Stimulated activated CD4-positive, alpha-beta T cell treated with anti-CD3 and anti-CD28 coated beads, Interleukin-1b, Interleukin-23, amount 100 ng/mL, for 4 hours (primary cell): ENCODE measurements at places on chromosomes 1 and 21.

DNA sequence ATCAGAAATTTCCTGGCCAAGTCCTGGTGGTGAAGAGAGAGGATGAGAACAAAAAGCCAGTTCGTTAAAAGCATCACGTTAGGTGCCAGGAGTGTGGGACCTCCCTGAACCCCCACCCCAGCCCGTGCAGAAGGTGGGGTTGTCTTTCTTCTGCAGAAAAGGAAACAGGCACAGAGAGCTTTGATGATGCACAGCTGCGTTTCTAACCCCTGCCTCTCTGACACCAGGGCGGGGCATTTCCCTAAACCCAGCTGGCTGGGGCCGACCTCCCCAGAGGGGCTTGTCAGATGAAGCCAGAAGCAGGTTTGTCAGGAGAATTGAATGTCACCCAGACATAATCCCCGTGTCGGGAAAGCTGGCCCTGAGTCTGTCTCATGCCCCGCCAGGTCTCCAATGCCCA, 189.3 kb upstream of the EDN2 start:
- no peak for DNase-seq

- no peak for DNase-seq
Observed at GRCh38 chr1:231215681-231216385, 25.2 kb upstream of the GNPAT start.

GRCh38 chr1:52751589-52752483, 25.6 kb downstream of the ZYG11B start:
- DNase-seq, result no peak

DNA sequence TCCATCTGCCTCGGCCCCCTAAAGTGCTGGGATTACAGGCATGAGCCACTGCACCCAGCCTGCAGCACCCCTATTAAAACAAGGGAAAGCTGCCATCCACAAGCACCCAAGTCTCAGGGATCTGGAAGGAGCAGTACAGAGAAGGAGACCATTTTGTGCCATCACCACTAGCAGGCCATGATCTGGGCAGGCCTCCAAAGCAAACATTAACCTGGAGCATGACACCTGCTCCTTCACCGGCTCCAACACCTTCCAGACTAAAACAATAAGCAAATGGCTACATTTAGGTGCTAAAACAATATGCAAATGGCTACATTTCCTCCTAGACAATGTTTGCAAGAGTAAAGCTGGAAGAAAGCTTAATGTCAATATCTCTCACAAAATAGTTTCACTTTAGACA, 16.7 kb downstream of the MEAF6 start:
- no peak for DNase-seq

DNA sequence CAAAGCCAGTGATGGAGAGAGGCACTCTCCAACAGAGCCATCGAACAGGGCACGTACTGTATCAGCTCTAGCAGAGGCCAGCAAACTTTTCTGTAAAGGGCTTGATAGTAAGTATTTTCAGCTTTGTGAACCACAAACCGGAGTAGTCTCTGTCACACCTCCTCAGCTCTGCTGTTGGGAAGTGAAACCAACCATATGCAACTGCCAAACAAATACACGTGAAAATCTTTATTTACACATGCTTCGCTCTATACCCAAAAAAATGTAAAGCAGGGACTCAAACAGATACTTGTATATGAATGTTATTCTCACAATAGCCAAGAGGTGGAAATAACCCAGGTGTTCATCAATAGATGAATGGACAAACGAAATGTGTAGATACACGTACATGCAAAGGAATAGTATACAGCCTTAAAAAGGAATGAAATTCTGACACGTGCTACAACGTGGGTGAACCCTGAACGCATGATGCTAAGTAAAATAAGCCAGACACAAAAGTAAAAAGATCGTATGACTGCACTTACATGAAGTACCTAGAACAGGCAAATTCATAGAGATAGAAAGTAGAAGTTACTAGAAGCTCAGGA, 39.0 kb downstream of the SETD4 start:
- DNase-seq, result no peak

DNA sequence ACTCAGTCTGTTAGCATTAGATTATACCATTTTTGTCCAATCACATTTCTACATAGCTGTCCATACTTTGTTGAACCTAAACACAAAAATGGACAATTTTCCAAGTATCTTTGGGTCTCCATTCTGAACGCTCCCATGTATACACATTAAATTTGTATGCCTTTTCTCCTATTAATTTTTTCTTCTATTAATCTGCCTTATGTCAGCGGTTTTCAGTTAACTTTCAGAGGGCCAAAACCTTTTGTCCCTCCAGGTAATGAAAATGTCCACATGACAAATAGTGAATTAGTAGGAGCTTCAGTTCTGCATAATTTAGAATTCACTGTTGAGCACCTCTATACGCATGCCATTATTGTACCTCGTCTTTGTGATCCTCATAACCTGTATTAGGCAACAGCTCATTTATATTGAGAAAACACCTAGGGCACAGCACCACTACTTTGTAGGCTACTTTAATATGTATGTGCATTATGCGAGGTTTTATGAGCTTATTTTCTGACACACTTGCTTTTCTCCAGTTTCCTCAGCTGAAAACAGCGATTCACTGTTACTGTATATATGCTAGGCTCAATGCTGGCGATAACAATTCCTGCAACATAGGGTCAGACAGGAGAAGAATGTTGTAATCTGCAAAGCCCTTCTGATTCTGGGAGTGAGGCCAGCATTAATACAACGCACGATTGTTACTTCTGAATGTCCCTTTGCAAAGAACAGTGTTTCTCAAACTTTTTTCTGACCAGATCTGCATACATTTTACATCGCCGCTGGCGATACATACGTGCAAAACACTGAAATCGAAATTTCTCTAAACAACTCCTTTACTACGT, 1.1 kb upstream of the ABCD3 start:
- DNase-seq, result no peak

DNA sequence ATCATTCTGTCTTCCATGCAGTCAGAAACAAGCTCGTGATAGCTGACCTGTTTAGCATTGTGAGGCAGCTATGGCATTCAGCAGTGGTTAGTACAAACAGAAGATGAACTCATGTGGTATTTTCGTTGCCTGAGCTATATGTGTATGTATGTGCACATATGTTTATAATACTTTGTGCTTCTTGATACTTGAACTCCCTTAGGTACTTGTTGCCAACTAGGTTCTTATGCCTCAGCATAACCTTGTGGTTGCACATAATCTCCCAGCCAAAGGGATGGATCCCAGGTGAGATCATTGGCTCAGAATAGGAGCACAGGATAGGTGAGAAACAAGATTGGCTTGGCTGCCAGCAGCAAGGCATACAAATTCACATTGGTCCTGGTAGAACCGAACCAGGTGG, 86.1 kb downstream of the VPS26C start:
- DNase-seq, result no peak

- peak; percentile 22 for DNase-seq
Observed at GRCh38 chr1:75796376-75797272, at the start of gene MSH4. MSH4 (plus strand) TSS chr1:75796882; CDS start chr1:75796986, 104 bp downstream.

- no peak for DNase-seq
Observed at GRCh38 chr1:214378492-214378891, 97.5 kb downstream of the SMYD2 start.
